ENCODE measurements at places on chromosomes 16 and 17.
A peak's percentile ranks its signal among the peaks of the same experiment; 100 is the strongest.

DNA sequence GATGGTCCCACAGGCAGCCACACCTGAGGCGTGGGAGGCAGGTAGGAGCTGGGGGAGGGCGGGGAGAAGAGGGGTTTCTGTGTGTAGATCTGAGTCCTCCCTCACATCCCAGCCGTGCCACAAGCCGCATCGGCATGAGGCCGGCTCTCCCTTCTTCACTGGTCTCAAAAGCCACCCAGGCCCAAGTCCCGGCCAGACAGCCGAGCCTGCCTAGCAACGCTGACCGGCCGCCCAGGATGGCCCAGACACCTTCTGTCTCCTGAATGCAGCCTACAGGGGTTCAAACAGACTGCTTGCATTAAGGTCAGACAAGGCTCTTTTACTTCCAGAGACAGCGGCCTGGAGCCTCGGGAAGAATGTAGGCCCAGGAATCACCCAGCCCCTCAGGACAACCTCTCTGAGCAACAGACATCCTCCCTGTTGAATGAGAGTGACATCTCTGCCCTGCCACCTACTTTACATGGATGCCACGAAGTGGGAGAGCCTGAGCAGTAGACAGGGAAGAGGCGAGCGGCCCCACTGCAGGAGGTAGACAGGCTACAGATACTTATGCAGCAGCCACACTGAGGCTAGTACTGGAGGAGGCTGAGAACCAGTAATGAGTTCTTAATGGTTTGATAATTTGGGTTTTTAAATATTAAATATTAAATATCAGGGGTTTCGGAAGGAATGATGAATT lies 69.6 kb downstream of the N4BP1 start:
- no peak for DNase-seq

GRCh38 chr17:49577650-49577934 lies 1.9 kb downstream of the NXPH3 start:
- DNase-seq = no peak

DNA sequence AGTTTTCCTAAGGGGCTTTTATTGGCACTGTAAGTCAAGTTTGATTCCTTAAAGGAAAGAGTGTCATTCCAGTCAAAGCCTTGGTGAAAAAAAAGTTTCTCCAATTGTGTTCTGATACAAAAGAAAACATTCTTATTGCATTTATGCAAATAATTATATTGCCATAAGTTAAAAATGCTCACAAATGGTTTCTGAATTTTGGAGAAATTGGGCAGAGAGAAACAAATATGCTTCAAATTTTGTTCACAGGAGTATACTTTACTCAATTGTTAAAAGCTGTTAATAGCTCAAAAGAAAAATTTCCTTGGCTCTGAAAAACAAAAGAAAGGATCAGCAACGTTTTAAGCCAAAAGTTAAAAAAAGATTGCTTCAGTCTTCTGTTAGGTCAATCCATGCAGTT lies 60.2 kb downstream of the PIGL start:
- no peak for DNase-seq

DNA sequence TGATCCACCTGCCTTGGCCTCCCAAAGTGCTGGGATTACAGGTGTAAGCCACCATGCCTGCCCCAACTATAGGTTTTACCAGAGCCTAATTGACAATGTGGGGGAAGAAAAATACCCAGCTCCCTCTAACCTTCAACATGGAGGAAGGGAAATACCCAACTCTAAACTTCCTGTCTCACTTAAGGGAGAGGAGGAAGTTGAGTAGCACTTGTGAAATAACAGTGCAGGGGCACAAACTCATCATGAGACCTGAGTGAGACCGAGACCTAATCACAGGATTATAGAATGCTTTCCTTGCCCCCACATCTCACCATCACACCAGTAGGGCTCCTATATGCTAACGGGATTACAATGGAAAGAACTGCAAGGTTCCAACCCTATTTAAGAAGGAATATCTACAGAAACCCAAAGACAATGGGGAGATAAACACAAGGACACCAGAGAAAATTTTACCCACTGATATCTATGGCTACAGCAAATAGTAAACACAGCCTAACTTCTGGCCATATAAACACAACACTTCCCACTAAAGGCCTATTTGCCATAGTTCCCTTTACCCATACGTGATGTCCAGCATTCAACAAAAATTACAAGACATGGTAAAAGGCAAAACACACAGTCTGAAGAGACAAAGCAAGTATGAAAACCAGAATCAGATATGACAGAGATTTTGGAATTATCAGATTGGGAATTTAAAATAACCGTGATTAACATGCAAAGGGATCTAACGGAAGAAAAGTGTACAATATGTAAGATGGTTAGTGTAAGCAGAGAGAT lies 26.9 kb downstream of the OR3A1 start:
- DNase-seq = no peak

GRCh38 chr17:30588798-30589247 lies 111.6 kb downstream of the GOSR1 start:
- DNase-seq = no peak

- no peak for DNase-seq
These were observed 148.4 kb downstream of the SLC39A11 start for GRCh38 chr17:72943826-72944689.

GRCh38 chr16:56876048-56876447 lies 11.0 kb downstream of the SLC12A3 start:
- no peak for DNase-seq

DNA sequence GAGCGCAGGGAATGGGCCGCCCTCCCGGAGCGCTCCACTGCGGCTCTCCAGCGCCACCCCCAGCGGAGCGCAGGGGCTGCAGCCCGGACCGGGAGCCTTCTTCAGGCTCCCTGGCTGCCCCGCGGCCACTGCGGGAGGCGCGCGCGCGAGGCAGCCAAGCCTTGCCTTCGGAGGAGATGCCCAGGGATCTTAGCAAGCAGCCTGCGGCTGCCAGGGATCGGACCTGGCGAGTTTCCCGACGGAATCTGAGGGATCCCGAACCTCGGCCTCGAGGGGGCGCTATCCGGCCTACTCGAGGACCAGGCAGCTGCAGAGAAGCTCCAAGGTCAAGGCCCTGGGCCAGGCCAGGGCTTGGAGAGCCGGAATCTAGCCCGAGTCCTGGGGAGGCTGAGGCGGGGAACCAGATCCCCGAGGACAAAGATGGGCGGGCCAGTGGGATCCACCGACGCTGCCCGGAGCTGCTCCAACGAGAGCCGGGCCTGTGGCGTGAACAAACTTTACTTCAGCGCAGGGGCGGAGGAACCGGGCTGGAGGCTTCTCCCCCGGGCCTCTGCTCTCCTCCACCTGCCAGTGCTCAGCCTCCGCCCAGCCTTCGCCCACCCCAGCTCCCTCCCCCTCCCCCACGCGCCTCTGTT lies at the start of gene IRX6:
IRX6 (plus strand) TSS at position 567 of the 635 bp plus-strand sequence. CDS start 889 bp downstream, outside the sequence.
- no peak for DNase-seq

DNA sequence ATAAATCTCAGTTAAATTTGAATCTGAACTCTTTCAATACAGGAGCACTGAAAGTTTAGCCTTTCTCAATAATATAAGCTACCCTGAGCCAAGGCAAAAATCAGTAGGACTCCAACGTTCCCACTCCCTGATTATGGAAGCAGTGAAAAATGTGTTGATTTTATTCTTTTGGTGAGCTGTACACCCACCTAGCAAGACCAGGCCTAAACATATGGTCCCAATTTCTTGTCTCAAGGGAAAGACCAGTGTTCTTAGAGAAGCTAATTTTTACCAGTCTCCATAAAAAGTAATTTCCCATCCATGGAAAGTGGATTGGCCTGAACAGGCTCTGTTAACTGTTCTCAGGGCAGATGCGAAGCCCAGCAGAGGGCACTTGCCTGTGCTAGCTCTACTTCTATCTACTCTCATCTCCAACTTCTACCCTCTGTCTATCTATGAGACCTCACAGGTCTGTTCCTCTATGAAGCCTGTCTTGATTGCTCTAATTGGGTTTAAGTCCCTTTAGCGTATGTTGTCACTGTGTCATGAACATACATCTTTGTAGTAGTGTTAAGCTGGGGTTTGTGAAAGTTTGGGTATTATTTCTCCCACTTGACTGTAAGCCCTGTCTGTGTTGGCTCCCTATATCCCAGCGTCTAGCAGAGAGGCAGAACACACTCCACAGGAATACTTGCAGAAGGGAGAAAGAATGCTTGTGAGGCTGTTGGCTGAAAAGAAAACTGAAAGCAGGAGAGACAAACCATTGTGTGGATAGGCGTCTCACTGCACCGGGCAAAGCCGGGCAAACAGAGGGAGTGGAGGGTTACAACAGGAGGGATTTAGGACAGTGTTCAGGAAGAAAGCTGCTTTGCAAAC lies 167.1 kb upstream of the MAF start:
- DNase-seq = peak; percentile 48

DNA sequence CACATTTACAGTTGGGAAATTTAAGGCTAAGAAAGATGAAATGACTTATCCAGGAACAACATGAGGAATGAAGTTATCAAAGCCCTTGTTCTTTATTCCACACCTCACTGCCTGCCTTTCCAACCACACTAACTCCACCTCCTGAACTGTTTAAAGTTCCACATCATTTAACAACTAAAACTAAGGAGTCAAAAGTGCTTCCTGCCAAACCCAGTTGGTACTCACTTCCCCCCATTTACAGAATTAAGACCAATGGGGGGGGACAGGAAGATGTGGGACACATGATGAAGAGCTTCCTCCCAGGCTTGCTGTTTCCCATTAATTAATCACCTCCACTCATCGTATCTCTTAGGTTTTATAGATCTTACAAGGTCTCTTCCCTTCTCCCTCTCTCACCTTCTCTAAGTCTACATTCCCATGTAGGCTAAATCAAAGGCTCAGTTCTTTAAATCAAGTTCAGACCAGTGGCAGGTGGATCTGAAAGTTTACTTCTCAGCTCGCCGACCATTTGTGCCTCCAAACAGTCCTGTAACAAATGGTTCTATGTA lies 19.2 kb upstream of the TMEM101 start:
- DNase-seq = no peak

DNA sequence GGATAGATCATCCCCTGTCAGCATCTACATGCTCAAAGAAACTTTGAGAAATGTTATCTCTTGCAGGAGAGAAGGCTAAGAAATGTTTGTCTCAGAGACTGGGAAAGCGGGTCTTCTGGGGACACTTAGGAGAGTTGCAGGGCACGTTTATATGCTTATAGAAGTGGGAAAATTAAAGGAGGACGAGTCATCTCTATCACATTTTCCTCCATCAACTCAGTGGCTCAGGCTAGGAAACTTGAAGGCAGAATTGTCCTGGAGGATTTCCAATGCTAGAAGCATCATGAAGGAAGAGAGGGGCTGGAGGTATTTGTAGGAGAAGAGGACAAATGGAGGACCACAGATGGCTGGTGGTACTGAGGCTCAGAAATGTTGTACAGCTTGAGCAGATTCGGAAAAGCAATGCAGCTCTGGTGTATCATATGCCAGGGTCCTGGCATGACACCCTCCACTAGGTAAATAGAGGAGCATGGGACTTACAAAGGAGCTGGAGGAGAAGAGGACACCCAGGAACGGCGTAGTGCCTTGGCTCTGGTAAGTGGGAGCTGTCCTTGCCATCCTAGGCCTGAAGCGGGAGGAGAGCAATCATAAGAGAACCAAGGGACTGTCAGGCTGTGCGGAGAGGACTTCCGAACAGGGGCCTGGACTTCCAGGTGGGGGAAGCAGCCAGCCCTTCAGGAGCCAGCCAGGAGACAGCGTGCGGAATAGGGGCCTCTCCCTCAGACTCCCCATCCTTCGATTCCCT lies 4.5 kb upstream of the HS3ST3B1 start:
- no peak for DNase-seq

DNA sequence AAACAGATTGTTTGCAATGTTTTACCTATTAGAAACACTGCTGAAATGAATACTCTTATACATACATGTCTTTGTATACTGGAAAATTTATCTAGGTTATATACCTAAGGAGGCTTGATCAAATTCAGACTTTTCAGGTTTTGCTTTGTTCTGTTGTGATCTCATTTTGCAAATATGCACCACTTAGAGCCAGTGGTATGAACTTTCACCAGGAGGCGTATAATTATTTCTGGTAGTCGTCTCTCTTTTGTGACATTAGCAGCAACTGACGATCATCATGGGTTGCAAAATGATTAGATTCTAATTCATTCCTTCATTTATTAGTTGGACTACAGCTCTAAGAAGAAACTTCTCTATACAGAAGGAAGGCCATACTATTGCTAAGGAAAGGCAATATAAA lies 26.9 kb downstream of the AP1G1 start:
- DNase-seq = no peak

DNA sequence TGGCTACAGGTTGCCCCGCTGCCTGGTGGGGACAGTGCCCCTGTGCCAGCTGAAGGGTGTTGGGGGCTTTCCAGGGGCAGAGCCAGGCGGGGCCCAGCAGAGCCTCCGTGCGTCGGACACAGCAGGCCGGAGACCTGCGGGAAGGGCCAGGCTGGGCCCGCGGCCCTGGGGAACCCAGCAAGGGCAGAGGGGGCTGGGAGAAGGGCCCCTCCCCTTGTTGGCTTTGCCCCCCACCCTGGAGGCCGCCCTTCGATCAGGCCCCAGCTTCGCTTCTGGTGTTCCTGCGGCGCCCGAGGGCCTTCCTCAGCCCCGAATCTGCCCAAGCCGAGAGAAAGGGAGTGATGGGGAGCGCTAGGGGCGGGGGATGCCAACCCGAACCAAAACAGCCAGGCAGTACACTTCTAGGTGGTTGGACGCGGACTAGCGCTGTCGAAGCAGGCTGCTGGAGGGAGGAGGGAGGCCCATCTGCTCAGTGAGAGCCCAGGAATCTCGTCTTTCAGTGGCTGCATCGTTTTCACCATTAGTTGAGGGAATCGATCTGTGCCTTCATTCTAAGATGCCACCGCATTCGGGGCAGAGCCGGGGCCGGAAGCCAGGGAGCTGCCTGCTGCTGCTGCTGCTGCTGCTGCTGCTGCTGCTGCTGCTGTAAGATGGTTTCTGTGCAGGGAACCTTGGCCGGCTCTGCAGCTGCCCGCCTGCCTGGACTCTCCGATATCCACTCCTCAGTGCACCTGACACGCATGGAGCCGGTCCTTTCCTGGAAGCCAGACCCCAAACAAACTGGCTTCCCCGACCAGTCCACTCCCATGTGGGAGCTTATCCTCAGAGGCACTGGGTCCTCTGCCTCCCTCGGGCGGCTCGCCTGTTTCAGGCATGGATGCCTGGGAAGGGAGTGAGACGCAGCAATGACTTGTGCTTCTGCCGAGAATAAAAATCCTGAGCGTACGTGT lies 1.7 kb downstream of the JPH3 start:
- peak; percentile 30 for DNase-seq

GRCh38 chr16:54585998-54586340 lies 299.4 kb upstream of the IRX3 start:
- DNase-seq = no peak

GRCh38 chr16:804193-805048 lies 3.9 kb upstream of the GNG13 start:
- DNase-seq = peak; percentile 34
